ENCODE measurements at places on chromosomes 11 and 22.

DNA sequence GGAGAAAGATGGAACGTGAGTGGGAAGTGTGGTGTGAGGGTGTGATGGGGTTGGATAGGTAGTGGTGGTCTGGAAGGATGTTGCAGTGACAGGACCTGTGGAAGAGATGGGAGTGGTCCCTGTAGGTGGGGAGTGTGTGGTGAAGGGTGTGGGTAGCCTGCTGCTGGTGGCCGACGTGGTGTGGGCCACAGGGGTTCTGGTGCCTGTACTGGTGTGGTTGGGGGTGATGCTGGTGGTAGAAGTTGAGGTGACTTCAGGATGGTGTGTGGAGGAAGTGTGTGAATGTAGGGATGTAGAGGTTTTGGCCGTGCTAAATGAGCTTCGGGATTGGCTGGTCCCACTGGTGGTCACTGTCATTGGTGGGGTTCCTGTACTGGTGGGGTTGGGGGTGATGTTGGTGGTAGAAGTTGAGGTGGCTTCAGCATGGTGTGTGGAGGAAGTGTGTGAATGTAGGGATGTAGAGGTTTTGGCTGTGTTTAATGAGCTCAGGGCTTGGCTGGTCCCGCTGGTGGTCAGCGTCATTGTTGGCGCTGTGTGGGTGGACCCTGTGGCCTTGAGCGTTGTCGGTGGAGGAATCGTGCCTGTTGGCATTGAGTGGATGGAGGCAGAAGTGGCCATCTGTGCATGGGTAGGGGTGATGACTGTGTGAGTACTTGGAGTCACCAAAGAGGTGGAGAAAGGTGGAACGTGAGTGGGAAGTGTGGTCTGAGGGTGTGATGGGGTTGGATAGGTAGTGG, 19.1 kb downstream of the MUC6 start:
- no peak for DNase-seq

DNA sequence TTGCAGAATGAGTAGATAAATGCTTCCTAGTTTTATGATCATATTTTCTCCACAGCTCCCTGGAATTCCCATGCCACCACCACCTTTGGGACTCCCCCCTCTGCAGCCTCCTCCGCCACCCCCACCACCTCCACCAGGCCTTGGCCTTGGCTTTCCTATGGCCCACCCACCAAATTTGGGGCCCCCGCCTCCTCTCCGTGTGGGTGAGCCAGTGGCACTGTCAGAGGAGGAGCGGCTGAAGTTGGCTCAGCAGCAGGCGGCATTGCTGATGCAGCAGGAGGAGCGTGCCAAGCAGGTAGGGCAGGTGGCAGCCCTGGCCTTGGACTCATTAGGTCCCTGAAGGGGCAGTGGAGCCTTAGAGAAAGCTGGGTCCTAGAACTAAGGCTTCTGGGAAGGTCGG, 2.9 kb downstream of the SF3B2 start:
- no peak for DNase-seq

GRCh38 chr11:18749681-18750319, 23.8 kb upstream of the IGSF22 start:
- peak; percentile 85 for DNase-seq

GRCh38 chr22:44848296-44848741, 95.9 kb downstream of the ARHGAP8 start:
- DNase-seq: peak; percentile 38

- DNase-seq: peak; percentile 91
Observed at GRCh38 chr11:8219257-8220021, 44.2 kb downstream of the LMO1 start.

DNA sequence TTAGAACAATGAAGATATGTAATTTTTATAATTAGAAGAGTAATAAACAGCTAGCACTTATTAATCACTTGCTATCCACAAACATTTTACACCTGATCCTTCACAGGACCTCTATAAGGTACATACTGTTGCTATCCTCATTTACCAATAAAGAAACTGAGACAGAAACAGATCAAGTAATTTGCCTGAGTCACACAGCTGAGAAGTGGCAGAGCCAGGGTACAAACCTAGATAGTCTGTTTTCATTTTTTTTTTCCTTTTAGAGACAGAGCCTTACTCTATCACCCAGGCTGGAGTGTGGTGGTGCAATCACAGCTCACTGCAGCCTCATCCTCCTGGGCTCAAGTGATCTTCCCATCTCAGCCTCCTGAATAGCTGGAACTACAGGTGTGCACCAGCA, 71.8 kb upstream of the PTH start:
- no peak for DNase-seq

- no peak for DNase-seq
Observed at GRCh38 chr11:13902523-13902922, 60.0 kb upstream of the SPON1 start.

DNA sequence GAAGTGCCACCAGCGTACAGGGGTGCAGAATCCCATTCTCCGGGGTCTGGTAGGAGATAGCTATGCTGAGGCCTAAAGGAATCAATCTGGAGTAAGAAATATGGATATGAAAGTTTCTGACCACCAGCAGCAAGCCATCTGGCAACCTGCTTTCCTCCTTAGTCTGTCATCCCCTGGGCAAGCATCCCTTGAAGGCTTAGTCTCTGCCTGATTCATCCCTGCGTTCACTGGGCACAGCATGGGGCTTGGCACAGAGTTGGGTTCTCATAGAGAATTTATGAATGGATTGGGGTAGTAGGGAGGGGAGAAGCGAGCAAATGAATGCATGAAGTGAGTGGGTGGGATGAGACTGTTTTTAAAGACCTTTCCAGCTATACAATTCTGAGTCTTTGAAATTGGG, 85.8 kb upstream of the NARS2 start:
- peak; percentile 31 for DNase-seq

GRCh38 chr11:77073328-77074001, 6.7 kb downstream of the CAPN5 start:
- DNase-seq: peak; percentile 52

DNA sequence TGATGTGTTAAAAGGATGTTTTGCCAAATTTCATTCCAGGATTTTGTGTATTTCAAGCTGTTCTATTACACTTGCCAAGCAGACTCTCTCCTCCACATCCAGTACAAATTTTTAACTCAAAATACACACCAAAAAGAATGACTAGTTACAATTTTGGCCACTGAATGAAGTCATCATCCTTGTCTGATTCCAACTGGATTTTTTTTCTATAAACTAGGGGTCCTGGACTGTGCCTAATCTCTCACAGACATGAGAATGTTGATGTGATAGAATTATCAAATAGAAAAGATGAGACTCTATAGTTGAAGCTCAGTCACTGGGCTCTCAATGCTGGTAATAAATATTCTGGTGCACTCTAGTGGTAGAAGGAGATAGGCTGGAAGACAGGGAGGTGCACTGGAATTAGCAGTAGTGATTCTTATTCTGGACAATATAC, 85.8 kb downstream of the FANCF start:
- no peak for DNase-seq

DNA sequence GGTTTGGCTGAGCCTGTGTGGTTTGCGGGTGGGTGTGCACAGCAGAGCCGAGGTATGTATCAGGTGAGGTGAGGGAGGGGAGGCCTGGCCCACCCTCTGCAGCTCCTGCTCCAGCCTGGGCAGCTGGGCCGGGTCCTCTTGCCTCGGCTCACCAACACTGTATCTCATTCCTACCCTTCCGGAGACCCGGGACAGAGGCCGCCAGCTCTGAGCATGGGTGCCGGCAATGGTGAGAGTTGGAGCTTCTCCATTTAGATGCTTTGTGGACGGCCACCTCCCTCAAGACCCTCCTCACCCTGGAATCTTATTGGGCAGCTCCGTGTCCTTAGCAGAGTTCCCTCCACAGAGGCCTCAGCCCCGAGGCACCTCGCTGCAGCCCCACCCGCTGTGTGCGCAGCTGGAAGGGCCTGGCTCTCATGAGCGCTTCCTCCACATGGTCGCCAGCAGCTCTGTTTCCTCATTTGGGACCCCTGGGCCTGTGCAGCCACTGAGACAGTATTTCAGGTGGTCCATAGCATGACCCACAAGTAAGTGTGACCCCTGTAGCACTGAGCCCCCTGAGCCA, 55.7 kb downstream of the ANO1 start:
- DNase-seq: no peak

- DNase-seq: peak; percentile 75
Observed at GRCh38 chr11:87722756-87723565, 452.3 kb downstream of the RAB38 start.

DNA sequence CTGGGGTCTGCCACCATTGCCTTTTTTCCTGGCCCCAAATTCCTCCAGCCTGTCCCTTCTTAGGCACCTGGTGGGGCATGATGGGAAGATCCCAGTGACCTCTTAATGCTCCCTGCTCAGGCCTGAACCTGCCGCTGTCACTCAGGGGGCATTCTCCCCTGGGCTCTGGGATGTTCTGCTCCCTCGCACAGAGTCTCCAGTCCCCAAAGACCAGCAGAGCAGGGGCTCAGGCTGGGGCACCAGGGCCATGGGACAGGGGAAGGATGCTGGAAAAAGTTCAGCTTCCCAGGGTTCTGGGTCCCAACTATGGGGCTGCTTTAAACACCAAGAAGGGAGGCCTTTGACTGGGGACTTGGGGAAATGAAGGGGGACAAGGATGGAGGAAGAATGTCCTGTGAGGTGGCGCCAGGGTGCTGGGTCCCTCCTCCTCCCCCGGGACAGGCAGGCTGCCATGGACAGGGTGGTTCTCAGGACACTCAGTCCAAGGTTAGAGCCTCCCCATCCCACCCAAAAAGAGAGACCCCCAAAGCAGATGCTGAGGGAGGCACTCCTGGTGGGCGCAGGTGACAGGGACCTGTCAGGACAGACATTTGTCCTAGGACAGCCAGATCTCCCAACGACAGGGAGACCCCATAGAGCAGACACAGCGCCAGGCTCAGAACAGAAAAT, 30.8 kb downstream of the IGLL5 start:
- DNase-seq: no peak

- no peak for DNase-seq
Observed at GRCh38 chr11:65047581-65048422, 6.8 kb downstream of the SAC3D1 start.

DNA sequence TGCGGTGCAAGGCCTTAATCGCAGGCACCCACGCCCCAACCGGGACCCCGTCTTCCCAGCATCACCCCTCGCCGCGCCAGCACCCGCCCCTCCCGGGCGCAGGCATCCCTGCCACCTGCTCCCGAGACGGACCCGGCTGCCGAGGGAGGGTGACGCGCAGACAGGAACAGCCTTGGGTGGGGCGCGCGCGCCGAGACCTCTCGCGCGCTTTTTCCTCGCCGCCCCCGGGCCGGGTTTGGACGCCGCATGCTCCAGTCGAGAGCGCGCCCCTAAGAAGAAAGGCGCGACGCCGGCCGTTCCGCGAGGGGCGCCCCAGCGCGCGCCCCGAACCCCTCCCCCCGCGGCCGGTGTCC, 504 bp downstream of the CFL1 start:
- DNase-seq: no peak

DNA sequence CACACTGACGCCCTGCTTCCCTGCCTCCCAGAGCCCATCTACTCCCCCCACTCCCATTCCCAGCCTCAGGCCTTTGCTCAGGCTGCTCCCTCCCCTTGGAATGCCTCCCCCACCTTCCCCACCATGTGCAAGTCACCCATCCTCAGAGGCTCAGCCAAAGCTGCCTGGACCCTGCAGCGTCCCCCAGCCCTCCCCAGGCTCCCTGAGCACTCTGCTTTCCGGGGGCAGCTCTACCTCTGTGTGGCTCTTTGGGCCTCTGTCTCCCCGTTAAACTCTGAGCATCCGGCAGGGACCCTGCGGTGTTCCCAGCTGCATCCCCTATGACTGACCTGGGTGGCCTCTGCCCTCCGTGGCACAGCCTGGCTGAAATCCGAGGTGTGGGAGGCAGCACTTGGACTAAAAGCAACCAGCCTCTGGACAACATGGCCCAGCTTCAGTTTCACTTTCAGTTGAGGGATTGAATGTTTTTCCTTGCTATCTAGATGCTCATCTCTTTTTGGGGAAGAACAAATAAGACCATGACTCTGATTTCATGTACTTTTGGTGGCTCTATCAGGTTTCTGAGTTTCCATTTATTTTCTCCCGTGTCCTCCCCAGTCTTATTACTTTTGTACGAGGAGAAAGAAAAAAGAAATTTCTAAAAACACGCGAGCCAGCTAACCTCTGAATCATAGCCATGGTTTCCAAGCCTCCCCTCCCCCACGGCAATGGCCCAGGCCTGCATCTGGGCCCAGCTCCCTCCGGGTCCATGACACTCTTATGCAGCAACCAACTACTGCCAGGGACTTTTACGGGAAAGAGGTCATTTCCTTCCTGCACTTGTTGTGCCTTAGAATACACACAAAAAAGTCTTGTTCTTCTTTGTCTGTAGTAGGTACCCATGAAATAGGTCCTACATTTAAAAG, 3.8 kb downstream of the APOL3 start:
- peak; percentile 74 for DNase-seq
